ENCODE measurements at places on chromosomes 6 and 20.

DNA sequence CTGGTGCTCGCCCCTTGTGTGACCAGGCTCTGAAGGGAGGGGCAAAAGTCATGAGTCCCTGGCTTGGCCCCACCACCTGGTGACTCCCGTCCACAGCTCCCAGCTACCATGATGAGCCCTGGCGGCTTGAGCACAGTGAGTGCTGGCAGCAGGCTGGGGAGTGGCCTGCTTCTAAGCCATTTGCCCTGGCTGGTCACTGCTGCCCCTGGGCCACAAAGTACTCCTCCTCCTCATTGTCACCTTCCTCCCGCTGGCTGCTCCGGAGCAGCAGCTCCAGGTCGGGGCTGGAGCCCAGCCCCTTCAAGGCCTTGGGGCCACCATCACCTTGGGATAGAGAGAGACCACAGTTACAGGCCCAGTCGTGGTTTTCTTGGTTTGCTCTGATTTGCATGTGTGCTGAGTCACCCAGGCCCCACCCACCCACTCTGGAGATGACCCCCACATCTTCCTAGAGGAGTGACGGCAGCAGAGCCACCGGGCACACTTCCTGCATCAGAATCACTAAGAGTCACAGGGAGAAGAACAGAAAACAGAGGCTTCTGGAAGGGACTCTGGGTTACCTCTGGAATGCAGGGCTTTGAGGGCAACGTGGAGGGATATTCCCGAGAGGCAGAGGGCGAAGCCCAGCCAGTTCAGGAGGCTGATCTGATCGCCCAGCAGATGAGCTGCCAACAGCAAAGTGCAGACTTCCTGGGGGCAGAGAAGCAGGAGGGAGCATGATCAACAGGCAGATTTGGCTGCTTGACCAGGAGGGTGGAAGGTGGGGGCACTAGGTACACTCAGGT is 42.1 kb upstream of the CDH22 start:
- DNase-seq = no peak

DNA sequence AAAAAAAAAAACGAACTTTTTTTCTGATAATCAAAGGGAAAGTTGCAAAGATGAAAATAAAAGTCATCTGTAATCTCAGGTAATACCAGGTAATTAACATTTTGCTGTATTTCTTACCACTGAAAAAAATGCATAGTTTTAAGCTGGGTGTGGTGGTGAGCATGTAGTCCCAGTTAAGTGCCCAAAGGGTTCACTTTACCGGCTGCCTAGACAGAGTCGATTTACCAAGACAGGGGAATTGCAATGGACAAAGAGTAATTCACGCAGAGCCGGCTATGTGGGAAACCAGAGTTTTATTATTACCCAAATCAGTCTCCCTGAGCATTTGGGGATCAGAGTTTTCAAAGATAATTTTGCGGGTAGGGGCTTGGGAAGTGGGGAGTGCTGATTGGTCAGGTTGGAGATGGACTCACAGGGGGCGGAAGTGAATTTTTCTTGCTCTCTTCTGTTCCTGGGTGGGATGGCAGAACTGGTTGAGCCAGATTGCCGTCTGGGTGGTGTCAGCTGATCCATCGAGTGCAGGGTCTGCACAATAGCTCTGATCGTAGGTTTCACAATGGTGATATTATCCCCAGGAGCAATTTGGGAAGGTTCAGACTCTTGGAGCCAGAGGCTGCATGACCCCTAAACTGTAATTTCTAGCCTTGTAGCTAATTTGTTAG is 51.9 kb downstream of the RPF2 start:
- DNase-seq = no peak

GRCh38 chr20:21437816-21438215 is 40.5 kb upstream of the NKX2-4 start:
- DNase-seq = no peak

- DNase-seq = no peak
Measured at GRCh38 chr20:16459019-16459700, 114.1 kb downstream of the KIF16B start.
